ENCODE measurements at places on chromosomes 2 and 18. TPM values are rescaled to one million over a fixed set of nuclear protein-coding genes. Genes with fewer than 3 reads are reported as not detected.

GRCh38 chr2:135637456-135638087 lies 104.1 kb upstream of the UBXN4 start:
- no peak for DNase-seq

DNA sequence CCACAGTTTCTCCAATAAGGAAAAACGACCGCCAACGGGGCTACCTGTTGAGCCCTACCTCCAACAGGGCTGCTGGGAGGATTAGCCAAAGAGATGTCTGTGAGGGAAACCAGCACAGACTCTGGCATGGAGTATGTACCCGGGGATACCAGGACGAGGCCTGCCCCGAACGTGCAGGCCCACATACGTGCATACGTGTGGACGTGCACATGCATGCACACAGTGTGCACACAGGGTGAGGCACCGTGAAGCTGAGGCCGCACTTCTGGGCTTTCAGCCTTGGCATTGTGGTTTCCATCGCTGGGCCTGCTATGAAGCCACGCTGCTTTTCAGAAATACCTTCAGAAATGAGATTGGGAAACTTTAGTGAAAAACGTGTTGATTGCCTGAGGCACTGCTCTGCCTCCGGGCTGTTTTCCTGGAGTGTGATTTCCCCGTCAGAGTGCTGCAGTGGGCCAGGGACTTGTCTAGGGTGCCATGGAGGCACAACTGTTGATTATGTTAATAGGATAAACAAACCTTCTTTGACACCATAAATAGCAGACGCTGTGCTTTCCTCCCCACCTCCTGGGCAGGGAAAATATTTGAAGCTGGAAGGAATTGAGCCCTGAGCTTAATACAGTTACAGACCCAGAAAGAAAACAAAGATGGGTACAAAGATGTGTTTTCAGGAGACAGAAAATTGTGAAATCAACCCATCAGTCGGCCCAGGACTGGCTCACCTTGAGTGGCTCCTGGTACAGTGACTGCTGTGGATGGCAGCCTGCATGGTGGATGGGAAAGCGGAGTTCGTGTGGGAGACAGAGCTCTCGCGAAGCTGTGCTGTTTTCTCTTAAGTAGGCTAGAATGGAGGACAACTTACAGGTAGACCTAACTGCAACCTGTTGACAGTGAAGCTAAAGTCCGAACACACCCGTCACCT lies 182.3 kb downstream of the FAM210A start:
- no peak for DNase-seq

- no peak for DNase-seq
Measured at GRCh38 chr2:210616074-210616473, 59.7 kb downstream of the CPS1 start.

DNA sequence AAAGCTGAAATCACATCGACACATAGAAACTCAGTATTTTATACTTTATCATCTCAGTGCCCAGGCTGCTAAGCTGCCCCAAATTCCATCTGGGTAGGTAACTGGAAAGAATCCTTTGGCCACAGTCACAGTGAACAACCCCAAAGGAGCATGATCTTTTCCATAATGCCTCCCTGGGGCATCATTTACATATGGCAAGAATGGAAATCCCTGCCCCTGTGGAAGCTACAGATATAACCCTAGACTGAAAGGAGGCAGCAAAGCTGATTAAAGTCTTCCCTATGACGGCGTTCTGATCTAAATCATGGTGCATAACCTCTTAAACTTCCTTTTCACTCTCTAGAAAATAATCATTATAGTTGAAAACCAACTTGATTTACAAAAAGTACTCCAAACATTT lies 41.5 kb downstream of the MAP3K19 start:
- DNase-seq: no peak

Gene LRP1B
- total RNA-seq: under 0.01 TPM

Data from hematopoietic multipotent progenitor cell (in vitro differentiated cells).